NCI-H446 treated with DMSO at 0.1 percent for 48 hours (cell line): ENCODE measurements at places on chromosomes 5 and 9.

- DNase-seq, result no peak
Measured at GRCh38 chr5:134892926-134893325, 12.0 kb upstream of the PCBD2 start.

DNA sequence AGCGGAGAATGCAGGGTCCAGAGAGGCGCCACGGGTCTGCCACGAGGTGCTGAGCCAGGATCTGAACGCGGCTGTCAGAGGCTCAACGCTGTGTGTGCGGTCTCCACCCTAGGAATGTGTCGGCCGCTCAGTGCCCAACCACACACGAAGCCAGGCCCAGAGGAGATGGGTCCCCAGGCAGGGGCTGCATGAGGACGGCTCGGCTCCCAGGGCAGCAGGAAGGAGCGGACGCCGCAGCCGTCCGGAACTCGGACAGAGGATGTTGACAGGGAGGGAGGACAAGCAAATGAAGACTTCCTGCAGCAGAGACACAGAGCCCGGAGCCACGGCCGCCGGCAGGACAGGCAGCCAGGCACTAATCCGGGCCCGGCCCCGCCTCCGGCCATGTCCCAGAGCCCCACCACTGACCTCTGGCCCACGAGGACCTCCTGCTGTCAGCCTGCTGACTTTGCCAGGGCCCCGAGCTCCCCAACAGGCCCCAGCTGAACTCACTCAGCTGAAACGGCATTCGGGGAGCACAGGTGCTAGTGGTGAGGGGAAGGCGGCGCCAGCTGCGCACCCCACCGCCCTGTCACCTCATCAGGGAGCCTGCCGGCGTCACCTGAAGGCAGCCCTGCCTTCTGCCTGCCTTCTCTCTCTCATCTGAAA lies 12.7 kb downstream of the VAV2 start:
- no peak for DNase-seq

DNA sequence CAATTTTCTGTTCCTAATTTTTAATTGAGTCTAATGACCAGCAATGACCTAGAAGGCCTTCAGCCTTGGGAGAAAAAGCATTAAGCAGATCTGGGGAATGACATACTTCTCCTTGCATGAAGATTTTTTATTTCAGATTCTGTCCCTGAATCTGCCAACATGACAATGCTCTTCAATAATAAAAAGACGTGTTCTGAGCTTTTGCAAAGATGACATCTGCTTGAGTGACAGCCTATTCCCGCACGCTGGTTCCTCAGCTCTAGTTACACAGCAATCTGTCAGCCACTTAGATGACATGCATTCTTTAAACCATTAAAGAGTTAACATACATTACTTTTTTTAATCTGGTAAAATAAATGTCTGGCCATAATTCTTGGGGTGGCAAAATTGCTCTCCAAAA lies 129.3 kb upstream of the CDH6 start:
- DNase-seq, result no peak

- DNase-seq, result no peak
Measured at GRCh38 chr5:9498541-9499497, 47.1 kb downstream of the SEMA5A start.

- no peak for DNase-seq
Measured at GRCh38 chr9:95511616-95511931, 5.2 kb downstream of the PTCH1 start.

GRCh38 chr9:132614324-132614723 lies 31.9 kb downstream of the BARHL1 start:
- no peak for DNase-seq
